Hippocampal formation (tissue), 2 donors: ENCODE measurements at places on chromosomes 1 and 21.

DNA sequence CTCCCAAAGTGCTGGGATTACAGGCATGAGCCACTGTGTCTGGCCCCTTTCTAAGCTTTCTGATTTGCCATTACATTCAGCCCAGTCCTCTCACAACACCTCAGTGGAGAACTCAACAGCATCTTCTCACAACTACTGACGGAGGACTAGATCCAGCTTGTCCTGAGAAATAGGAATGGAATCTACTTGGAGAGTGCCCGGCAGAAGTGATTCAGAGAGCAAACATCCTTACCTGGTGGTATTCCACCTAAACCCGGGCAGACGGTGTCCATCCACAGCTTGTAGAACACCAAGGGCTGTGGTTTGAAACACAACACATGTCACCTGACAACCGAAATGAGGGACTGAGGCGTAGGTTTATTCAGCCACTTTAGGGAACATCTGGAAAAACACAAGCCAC lies 28.8 kb upstream of the CCSAP start:
- DNase-seq: no peak

- DNase-seq: peak; percentile 77
These were observed 12.2 kb downstream of the ADAMTSL4 start for GRCh38 chr1:150561254-150561973.

DNA sequence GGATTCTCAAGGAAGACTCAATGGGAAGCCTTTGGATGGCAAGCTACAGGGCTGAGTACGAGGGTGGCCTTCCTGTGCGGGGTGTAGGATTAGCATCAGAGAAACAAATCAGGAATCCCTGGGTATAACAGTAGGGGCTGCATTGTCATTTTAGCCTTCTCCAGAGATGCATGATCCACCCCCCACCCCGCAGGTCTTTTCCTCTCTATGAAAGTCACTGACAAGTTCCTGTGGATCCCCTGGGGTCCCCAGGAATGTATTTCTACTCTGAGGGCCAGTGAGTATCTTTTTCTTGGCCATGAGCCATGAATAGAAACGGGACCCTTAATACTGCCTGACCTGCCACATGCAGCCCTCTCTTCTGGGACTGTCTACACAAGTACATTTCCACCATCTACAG lies 473.0 kb upstream of the VAMP3 start:
- DNase-seq: no peak

GRCh38 chr1:52706136-52706670 lies 8.1 kb upstream of the COA7 start:
- DNase-seq: no peak

GRCh38 chr1:243598433-243598832 lies 251.6 kb downstream of the AKT3 start:
- DNase-seq: no peak

DNA sequence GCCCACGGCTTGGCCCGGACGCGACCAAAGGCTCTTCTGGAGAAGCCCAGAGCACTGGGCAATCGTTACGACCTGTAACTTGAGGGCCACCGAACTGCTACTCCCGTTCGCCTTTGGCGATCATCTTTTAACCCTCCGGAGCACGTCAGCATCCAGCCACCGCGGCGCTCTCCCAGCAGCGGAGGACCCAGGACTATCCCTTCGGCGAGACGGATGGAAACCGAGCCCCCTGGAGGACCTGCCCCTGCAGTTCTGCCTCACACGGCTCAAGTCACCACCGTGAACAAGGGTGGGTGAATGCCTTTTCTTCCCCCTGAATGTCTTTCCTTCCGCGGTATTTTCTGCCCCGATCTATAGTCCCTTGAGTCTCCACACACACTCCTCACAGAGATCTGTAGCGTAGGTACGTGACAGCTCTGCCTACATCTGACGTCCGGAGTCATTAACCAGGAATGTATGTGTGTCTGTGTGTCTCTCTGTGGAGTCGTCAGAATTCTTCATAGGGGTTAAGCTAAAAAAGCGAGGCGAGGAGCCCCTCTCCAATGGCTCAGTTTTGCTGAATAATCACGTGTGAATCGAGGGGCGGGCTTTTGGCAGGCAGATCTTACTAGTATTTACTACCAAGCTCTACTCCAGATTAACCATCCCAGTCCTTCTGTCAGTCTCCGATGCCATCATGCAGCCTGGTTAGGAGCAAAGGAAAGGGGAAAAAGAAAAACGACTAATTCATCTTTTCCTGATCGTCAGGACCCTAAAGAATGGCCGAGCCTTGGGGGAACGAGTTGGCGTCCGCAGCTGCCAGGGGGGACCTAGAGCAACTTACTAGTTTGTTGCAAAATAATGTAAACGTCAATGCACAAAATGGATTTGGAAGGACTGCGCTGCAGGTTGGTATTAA lies at the start of gene CDKN2C:
Gene CDKN2C, plus strand, starts transcription at position 635 of the 898 bp plus-strand sequence. Its CDS starts 124 bp downstream, at position 759.
- DNase-seq: peak; percentile 61

GRCh38 chr1:226351709-226352108 lies 42.7 kb upstream of the LIN9 start:
- DNase-seq: no peak

GRCh38 chr21:45258466-45258865 lies 29.2 kb downstream of the POFUT2 start:
- no peak for DNase-seq

DNA sequence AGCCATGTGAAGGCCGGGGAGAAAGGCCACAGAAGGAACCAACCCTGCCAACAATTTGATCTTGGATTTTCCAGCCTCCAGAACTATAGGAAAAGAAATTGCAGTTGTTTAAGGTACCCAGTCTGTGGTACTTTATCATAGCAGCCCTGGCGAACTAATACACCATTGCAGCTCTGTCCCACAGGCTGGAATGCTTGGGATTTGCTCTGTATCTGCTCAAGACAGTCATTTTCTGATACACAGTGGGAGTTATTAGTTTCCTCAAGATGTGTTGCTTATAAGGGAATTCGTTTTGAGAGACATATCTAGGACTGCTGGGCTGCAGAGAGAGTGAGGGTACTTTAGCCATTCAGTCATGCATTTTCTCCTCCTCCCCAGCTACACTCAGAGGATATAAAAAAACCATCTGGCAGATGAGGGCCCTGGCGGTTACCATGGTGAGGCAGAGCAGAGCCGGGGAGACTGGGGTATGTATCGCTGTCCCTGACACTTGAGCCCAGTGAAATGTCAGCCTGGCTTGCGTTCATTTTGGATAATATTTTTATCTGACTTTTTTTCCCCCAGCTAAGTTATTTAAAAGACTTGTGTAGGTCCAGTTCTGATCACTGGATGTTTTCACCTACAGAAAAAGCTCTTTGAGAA lies 104.6 kb downstream of the DIRAS3 start:
- peak; percentile 5 for DNase-seq

DNA sequence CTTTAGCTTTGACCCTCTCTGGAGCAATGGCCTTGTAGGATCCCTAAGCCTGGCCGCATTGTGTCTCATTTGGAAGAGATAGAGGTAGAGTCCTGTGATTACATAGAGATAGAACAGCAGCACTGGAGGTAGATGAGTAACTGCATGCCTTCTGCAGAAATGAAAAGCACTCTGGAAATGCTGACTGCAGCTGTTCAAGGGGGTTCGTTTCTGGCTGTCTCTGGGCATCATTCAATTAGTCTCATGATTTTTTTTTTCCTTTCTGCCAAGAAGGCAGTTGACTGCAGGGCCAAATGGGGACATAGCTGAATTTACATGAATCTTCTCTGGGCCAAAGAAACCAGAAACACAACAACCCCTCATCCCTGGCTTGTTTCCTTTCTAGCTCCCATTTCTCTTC lies 28.1 kb upstream of the SNX27 start:
- no peak for DNase-seq
